Stimulated activated CD8-positive, alpha-beta memory T cell treated with anti-CD3 and anti-CD28 coated beads, Interleukin-7, amount 100 ng/mL, for 24 hours (primary cell): ENCODE measurements at places on chromosomes 6 and 20.

DNA sequence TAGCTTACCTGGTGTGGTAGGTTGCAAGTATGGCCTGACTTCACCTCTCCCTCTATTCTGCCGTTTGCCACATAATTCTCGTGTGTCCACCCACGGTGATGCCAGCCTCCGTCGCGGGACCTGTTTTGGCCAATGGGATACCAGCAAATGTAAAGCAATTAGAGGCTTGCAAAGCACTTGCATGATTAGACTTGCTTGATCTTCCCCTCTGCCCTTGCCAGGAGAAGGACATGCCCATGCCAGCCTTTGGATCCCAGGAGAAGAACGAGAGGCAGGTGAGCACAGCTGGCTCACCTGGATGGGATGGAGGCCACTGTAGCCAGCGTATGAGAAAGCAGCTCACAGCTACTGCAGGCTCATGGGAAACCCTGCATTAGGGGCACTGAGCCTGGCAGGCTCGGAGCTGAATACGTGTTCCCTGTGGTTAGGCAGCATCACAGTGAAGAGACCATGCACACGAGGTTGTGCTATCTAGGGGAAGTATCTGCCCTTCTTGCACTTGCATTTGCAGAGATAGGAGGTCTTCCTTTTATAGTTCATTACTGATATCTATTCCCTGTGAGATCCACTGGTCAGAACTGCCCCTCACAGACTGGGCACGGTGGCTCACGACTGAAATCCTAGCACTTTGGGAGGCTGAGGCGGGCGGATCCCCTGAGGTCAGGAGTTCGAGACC lies 62.4 kb downstream of the TMEM242 start:
- DNase-seq: no peak

GRCh38 chr20:32920066-32920465 lies 61.3 kb downstream of the EFCAB8 start:
- DNase-seq: no peak

- no peak for DNase-seq
These were observed 47.0 kb downstream of the ENPP1 start for GRCh38 chr6:131854803-131855202.

DNA sequence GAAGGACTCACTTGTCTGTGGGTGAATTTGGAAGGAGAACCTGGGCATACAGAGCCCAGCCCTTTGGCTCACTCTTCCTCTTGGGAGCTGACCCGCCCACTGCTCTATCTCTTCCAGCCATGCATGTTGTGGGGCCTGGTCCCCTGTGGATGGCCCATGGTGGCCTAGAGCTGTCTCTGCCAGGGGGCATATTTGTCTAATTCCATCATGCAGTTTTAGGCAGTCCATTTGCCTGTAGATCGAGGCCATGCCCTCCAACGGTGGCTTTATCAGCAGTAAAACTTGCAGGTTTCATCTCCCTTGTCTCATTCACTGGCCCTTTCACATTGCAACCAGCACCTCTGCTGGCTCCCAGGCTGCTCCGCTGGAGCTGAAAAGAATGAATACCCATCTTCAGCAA lies 12.9 kb upstream of the EZR start:
- no peak for DNase-seq

DNA sequence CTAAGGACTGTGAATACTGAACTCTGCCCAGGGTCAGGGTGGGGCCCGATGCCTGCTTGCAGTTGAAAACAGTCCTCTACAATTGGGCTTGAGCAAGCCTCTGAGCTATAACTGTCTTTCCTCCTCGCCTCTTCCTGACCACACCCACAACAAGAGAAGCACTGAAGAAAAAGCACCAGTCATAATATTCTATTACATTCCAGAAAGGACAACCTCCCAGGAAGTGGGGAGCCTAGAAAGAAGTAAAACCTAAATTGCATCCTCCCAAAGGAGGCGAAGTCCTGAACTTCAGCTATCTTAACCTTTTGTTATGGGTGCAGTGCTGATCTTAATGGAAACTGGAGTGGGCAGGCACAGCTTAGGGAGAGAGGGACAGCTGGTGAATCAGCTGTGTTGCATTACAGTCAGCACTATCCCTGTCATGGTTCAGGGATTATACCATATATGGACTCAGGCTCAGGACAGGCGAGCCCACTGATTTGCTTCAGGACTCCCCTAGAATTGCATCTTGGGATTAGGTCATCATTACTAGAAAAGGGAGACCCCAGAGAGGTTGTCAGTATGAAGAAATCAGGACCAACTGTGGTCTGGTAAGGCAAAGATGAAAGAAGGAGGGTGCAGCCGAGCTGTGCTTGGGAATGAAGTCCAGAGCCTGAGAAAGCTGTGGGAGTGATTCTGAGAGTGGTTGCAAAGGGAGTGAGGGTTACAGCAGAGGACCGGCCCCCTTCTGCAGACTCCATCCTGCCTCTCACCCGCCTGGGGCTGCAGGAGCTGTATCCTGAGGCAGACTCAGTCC lies 18.3 kb upstream of the TRAM2 start:
- no peak for DNase-seq

DNA sequence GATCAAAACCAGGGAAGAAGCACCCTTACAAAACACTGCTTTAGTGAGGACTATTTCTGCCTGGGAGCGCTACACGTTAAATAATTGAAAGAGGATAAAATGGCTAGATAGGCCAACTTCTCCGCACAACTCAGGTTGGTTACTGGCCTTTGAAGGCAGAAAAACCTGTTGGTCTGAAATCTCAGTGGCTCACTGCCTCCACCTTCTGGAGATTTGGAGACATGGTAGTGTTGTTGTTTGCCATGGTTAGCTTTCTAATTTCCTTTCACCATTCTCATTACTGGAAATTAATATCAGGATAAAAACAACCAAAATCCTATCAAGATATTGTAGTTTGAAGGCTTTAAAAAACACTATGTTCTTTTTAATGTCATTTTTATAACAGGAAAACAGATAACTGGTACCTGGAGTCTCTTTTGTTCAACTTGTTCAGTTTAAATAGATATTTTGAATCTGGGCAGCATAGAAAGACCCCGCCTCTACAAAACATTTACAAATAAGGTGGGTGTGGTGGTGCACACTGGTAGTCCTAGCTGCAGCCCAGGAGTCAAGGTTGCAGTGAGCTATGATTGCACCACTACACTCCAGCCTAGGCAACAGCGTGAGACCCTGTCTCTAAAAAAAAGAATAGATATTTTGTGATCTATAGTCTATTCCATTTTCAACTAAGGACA lies 27.5 kb upstream of the BCLAF1 start:
- DNase-seq: peak; percentile 4

- no peak for DNase-seq
These were observed 75.8 kb upstream of the BACH2 start for GRCh38 chr6:90372450-90372849.

- no peak for DNase-seq
These were observed 394.9 kb upstream of the FLRT3 start for GRCh38 chr20:14732343-14732742.

GRCh38 chr6:158410784-158411183 lies 98.5 kb downstream of the TULP4 start:
- DNase-seq: no peak

DNA sequence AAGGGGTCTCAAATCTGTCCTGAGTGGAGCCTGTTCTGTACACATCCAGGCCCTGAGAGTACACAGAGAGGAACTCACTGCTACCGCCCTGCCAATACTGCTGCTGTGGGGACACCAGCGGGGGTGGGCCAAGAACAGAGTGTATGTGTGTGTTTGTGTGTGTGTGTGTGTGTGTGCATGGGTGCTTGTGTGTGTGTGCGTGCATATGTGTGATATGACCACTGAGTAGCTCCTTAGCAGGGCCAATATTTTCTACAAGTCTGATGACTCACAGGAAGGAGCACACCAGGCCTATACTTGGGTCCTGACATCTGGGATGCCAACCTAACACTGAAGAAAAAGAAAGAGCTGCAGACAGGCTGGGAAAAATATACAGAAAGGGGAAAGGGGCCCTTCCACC lies 1.4 kb downstream of the RAET1E start:
- DNase-seq: no peak

DNA sequence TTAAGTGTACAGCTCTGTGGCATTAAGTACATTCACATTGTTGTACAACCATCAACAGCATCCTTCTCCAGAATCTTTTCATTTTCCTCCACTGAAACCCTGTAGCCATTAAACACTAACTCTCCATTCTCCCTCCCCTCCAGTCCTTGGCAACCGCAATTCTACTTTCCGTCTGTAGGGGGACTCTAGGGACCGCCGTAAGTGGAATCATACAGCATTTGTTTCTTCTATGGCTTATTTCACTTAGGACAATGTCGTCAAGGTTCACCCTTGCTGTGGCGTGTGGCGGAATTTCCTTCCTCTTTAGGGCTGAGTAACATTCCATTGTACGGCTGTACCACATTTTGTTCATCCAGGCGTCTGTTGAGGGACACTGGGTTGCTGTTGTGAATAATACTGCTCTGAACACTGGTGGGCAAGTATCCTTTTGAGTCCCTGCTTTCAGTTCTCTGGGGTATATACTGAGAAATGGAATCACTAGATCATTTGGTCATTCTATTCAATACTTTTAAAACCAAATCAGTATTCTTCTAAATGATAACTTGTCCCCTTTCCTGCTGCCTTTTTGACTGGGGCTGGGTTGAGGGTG lies 50.7 kb downstream of the PPP1R3G start:
- peak; percentile 4 for DNase-seq

- no peak for DNase-seq
These were observed 145.7 kb downstream of the KHDC1L start for GRCh38 chr6:73079611-73079955.

- no peak for DNase-seq
These were observed 7.8 kb upstream of the KHDC1L start for GRCh38 chr6:73233048-73233447.

DNA sequence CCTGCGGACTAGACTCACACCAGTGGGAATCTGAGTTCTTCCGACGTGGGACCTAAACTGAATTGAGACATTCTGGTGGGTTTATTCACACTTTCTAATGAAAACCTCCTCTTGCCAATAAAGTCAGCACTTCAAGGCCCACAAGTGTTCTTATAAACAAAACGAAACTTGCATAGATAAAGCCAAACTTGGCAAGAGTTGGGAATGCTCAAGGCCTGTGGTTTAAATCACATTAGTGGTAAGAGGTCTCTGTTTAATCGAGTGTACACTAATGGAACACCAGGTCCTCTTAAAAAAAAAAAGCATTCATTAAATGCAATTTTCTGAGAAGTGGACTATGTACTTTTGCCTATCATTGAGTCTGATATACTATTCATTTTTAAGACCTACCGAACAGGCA lies 143.3 kb downstream of the SMOC2 start:
- DNase-seq: no peak

DNA sequence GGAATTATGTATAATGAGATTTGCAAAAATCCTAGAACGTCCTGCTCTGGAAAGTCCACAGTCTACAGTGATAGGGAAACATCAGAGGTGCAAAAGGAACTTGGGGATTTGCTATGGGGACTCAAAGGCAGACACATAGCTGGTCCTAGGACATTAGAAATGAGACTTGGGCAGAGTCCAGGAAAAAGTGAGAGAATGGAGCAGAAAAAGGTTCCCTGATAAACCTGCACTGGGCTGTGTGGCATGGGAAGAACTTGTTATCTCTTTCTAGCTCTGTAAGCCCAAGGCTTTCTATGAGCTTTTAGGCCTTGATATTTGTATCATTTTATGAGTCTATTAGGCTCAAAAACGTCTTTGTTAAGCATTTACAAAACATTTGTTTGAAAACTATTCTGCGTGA lies 15.2 kb downstream of the PRND start:
- no peak for DNase-seq

DNA sequence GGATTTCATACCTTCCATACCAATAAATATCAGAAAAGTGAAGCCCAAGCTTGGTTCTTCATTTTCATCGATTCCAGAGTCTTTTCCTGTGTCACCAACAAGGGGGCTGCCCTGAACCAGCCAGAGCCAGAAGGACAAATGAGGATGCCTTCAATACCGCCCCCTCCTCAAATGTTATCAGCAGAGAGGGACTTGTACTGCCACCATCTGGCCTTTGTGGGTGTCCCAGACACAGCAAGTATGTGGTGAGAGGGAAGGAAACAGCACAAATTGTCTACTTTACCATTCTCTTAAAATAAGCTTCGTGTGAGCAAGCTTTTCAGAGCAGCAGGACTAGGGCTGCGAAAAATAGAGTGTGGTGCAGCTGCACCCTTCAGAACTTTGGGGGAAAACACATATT lies 165.3 kb downstream of the SOBP start:
- no peak for DNase-seq

DNA sequence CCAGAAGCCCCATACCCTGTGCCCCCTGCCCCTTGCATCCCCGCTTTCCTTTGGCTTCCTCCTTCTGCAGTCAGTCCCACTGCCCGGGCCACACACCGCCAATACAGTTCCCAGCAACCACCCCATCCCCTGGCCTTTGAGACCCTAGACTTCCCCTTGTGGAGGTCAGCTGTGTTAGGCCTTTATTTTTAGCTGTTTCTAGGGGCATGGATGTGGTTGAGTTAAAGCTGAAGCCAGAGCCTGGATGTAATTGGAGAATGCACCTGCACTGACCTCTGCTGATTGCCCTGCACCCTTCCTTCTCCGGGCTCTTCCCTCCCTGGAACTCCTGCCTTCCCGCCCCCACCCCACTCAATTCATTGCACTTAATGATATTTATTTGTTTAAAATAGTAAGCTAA lies 33.9 kb downstream of the LYRM2 start:
- no peak for DNase-seq

DNA sequence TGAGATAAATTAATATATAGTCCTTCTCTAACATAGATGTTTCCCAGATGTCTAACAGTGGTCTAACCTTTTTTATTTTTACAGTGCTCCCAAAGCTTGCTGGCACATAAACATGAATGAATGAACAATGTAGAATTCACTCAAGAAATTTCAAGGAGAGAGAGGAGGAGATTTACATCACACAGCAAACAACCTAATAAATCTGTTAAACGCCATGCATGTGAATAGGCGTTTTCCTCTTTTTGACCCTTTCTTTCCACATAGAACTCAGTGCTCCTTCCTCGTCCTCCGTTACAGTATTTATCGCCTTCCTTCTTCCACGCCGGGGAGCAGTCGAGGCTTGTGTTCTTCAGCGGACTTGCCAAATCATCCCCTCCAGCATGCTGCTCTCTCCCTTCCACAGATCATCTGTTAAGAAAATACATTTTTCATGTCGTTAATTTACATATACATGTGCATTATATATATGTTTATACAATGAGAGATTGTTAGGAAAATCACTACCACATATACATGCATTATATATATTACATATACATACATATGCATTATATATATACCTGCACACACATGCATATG lies 93.0 kb downstream of the SLC35B3 start:
- DNase-seq: no peak

- DNase-seq: no peak
These were observed 163.2 kb upstream of the RNF217 start for GRCh38 chr6:124798942-124799496.

DNA sequence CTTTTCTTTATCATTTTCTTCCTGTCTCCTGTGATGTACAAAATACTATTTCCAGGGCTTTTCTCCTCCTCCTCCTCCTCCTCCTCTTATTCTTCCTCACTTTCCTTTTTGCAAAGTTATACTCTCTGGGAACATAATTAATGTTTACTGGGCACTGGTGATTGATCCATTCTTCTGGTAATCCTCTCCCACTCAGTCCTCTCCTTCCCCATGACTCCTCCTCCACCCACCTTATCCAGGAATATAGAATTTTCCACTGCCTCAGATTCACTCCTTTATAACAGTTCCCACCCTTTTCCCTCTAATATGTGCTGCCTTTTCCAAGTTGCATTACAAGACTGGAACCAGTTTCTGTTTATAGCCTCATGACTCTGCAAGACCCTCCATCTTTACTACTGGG lies 62.5 kb upstream of the IYD start:
- DNase-seq: no peak

GRCh38 chr20:59400708-59401107 lies 100.3 kb downstream of the EDN3 start:
- no peak for DNase-seq
